T follicular helper cell (primary cell): ENCODE measurements at places on chromosomes 1 and 21.

DNA sequence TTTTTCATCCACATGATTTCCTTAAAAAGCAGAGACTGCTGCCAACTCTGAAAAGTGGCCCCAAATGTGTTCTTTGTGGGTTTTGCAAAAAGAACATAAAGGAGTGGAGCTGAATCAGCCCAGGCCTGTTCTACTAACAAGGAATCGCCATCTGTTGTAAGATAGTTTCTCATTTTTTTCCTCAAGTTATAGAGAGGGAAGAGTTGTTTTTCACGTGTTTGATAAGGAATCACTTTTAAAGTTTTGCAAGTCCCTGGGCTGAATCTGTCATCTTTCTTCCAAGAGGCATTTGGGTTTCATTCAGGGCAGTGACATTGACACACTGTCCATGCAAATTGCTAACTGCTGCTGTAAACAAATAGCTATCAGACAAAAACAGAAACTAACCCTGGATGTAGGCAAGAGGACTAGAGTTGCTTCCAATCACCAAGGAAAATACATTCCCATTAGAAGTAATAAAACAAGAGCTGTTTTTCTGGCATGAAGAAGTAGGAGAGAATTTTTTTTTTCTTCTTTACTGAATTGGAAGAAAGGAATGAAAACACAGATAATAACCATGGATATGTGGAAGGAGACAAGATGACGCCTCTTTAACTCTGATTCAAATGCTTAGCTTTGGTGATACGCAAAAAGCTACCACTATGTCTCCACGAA, 58.8 kb upstream of the TBX15 start:
- DNase-seq, result no peak

DNA sequence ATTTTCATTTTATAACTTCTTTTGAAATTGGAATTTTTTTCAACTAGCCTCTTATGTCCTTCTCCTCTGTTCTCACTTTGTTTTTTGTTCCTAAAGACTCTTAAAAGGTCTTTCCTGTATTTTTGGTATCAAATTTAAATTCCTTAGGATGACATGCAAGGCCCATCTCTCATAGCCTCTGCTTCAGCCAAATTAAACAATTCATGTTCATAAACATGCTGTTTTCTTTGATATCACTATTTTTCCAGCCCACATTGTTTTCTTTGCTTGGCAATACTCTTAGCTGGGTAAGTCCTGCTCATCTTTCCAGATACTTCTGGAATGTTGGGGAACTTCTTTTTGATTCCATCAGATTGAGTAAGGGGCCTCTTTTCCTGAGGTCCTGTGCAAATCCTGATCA, 55.8 kb upstream of the GPR88 start:
- DNase-seq, result no peak

DNA sequence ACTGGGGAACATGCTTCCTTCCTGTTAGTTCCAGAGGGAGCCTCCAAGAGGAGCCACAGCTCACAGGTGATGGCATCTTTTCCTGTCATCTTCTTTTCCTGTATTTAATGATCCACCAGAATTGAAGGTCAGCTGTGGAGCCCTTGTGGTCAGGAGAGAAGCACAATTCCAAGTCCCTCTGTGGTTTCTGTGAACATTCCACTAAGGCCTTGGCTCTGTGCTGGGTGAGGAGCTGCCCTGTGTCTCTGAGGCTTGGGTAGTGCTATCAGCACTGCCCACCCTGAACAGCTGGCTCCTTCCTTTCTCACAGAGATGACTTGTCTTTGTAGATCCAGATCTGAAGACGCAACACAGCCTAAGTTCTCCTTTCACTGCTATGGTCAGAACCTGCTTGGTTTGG, 141.9 kb upstream of the MAP1LC3C start:
- no peak for DNase-seq

DNA sequence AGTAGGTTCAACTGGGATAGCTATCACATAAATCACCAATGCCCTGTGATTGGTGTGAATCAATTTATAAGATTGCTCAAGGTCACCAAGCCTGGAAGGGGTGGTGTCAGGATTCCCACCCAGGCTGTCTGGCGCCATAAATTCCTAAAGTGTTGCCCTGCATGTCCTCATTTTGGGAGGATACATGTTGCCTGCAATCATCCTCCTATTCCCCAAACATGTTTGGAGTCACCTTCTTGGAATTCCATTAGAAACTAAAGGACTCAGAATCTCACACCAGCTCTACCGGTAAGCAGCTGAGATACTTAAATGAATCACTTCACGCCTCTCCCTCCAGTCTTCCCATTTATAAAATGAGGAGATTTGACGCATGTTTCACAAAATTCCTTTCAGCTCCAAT, 54.1 kb upstream of the SLC45A1 start:
- DNase-seq, result no peak

- no peak for DNase-seq
Measured at GRCh38 chr1:81391125-81391828, 409.5 kb upstream of the ADGRL2 start.

GRCh38 chr21:40819071-40819900, 27.7 kb downstream of the DSCAM start:
- no peak for DNase-seq

DNA sequence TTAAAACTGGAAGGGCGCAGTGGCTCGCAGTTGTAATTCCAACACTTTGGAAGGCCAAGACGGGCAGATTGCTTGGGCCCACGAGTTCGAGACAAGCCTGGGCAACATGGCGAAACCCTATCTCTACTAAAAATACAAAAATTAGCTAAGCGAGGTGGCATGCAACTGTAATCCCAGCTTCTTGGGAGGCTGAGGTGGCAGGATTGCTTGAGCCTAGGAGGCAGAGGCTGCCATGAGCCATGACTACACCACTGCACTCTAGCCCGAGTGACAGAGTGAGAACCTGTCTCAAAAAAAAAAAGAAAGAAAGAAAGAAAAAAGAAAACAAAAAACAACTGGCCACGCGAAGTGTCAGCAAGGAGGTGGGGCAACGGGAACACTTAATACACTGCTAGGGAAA, 6.3 kb downstream of the UBE2G2 start:
- no peak for DNase-seq

DNA sequence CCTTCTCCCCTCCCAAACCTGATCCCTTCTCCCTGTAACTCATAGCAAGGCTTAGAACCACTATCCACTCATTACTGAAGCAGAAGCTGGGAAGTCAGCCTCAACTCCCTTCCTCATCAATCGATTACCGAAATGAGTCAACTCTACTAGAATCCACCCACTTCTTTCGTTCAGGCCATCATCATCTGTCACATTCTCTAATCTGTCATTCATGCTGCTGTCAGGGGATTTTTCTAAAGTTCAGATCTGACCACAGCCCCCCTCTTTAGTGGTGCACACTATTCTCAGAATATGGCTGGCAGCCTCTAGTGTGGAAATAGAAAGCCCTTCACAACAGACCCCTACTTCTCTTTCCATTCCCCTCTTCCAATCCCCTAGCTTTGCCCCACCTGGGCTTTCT, 5.1 kb downstream of the NT5C1A start:
- DNase-seq, result no peak

DNA sequence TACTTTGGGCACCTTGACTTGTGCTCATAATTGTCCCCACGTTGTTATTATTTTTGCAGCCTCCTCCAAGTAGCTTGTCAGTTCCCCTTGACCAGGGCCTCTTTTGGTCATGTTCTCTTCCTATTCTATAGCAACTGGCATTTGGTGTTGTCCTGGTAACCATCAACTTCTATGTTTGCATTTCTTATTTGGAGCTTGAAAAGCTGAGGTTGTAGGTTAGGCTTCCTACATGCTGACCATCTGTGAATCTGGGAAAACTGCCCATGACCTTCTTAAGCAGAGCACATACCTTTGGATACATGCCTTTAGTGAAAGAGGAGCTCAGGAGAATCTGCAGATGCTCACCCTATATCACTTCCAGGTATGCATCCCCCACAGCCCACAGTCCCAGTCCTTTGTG, 160.8 kb downstream of the HHAT start:
- no peak for DNase-seq

- DNase-seq, result no peak
Measured at GRCh38 chr1:145918992-145919939, 749 bp upstream of the PEX11B start.

DNA sequence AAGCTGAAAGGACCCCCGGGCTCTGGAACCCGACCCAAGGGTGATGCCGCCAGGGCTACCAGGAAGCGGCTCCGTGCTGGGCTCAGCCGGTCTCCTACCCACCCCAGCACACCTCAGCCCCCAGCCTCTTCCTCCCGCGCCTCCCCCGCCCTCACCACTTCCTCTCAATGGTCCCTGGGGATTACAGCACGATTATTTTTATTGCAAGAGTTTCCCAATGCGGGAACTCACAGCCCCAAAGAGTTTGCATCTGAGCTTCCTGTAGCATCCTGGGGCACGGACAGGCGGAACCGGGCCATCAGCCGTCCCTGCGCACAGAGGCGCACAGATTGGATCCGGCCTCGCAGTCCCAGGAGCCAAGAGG, 8.7 kb upstream of the SLX9 start:
- DNase-seq, result no peak

DNA sequence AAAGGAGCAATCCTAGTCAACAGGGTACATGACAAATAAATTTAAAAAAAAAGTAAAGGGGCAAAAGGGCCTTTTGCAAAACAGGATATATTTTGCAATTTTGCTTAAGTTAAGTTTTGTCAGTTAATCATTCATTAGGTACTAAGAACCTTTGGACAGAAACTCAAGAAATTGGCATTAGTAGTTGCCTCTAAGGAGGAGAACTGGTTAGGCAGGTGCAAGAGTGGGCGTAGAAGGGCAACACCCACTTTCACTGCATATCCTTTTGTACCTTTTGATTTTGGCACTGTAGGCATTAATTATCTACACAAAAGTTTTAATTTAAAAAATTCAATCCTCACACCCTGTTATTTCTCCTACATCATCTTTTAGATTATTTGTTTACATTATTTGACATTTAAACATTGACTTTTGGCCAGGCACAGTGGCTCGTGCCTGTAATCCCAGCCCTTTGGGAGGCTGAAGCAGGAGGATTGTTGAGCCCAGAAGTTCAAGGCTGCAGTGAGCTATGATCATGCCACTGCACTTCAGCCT, 4.3 kb downstream of the DDAH1 start:
- no peak for DNase-seq

GRCh38 chr1:236140705-236141446, 1.5 kb upstream of the GPR137B start:
- DNase-seq, result no peak

- DNase-seq, result no peak
Measured at GRCh38 chr1:201140235-201140940, 13.4 kb upstream of the ASCL5 start.

GRCh38 chr1:15762546-15762945, 4.0 kb downstream of the FBLIM1 start:
- no peak for DNase-seq

DNA sequence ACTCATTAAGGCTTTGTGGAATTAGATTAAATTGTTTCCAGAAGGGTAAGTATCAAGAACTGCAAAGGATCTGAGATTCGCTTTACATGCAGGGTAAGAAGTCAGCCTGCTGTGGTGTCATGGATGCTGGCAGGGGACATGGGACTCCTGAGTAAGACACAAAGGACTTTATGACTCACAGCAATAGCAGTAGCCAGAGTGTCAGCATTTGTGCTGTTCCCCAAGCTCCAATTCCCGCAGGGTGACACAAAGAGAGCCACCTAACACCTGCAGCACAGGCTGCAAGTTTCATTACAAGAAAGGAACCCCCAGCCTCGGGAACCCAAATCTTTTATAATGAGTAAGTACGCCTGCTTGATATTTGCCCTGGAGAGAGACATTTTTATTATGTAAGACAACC, 298.1 kb upstream of the POU3F1 start:
- DNase-seq, result no peak

DNA sequence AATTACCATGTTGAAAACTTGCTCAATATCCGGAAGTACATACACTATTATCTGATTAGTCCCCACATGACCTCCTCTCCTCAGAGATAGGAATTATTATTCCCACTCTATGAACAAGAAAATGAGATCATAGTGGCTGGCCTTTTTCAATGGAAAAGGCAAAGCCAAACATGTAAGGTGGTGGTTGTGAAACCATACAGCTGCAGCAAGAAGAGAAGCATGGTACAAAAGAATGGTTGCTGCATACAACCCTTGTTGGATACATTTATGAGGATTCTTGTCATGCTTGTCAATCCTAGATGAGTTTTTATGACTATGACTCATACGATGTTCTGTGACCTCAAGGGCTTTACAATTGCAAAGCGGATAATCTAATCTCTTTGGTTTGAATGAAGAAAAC, 514.7 kb downstream of the PLPP3 start:
- no peak for DNase-seq

DNA sequence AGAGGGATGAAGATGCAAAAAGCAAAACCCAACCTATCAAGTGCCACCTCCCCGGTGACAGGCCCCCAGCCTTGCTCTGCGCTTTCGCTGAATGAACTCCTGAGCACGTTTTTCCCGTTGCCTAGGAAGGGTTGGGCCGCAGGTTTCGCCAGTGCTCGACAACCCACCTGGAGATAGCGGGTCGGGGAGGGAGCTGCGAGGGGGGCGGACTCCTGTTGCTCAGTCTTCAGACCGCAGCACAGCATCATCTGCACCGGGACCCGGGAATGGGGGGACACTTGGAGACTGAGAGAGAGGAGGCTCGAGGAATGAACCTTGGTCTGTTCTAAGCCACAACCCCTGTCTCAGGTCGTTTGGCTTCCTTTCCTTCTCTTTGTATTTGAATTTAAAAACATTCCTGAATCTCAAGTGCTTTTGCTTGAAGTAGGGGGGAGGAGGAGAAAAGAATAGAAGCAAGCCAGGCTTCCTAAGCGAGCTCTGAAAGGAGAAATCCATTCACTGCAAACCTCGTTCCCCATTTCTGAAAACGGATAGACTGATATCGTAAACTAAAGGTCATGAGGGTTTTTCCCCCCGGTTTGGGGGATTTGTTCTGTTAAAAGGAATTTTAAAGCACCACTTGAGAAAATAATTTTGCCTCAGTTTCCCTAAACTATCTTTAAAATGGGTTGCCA, 1.2 kb downstream of the AK5 start:
- no peak for DNase-seq

- no peak for DNase-seq
Measured at GRCh38 chr1:195899762-195900352, 708.4 kb downstream of the KCNT2 start.

- DNase-seq, result no peak
Measured at GRCh38 chr1:33902486-33903209, 38.8 kb downstream of the HMGB4 start.

GRCh38 chr1:192538407-192539296, 36.9 kb upstream of the RGS1 start:
- DNase-seq, result peak; percentile 10

GRCh38 chr1:26949926-26950319, 10.3 kb downstream of the KDF1 start:
- no peak for DNase-seq

- DNase-seq, result no peak
Measured at GRCh38 chr1:170670802-170671628, 7.1 kb downstream of the PRRX1 start.

GRCh38 chr1:66767626-66768025, 15.4 kb downstream of the DYNLT5 start:
- no peak for DNase-seq

GRCh38 chr1:169570172-169570574, 16.1 kb downstream of the F5 start:
- DNase-seq, result no peak

GRCh38 chr21:28427394-28428022, 565.2 kb downstream of the LTN1 start:
- DNase-seq, result no peak

GRCh38 chr21:44089001-44089911, 17.9 kb upstream of the PWP2 start:
- DNase-seq, result peak; percentile 46

GRCh38 chr1:151475175-151475574, 15.9 kb upstream of the POGZ start:
- DNase-seq, result no peak

GRCh38 chr1:168333562-168334276, 53.0 kb downstream of the TBX19 start:
- DNase-seq, result no peak

- DNase-seq, result peak; percentile 75
Measured at GRCh38 chr1:171486048-171486519, 754 bp downstream of the PRRC2C start.
